ENCODE measurements at places on chromosomes 3 and 15.

- DNase-seq: no peak
These were observed 105.8 kb downstream of the FNDC3B start for GRCh38 chr3:172145031-172145686.

DNA sequence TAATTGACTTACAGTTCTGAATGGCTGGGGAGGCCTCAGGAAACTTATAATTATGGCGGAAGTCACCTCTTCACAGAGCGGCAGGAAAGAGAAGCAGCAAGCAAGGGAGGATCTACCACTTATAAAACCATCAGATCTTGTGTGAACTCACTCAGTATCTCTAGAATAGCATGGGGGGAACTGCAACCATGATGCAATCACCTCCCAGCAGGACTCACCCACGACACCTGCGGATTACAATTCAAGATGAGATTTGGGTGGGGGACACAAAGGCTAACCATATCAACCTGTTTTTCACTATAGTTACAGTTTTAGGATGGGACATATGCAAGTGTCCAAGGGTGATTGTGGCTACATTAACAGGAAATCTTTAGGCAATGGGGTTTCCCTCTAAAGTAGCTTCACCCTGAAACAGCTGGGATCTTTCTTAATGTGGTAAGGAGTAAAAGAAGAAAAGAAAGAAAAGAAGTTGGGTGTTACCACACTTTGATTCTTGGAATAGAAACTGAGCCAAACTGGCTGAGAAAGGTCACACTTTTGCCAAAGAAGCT lies 453.8 kb downstream of the OTOL1 start:
- DNase-seq: no peak

DNA sequence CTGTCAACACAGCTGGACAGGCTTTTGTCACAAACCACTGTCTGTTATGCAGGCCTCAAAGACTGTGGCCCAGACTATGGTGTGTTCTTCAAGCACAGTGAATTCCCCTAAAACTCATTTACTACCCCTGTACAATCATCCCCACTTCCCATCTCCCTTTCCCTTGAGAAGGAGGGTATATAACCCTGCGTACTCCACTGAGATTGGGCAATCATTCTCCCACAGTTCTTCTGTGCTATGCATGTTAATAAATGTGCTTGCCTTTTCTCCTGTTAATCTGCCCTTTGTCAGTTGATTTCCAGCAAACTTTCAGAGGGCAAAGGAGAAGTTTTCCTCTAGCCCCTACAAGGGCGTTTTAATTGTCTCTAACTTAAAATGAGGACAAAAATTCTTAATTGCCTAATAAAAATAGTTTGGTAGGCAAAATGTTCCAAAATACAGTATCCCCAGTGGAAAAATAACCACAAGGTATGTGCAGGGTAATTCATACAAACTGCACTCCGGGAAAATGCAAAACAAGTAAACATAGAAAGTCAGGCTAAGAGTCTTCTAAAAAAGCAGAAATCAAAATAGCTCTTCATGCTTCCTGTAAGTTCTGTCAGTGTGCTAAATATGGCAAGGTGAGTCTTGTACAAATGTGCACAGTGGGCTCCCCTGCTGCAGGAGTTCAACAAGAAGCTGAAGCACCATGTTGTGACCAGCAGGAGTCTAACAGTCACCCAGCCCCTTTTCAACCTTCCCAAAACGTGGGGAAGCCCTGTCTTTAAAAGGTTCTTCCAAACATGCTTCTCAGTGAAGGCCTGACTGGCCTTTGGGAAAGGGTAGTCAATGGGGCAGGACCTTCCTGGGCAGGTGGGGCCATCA lies 10.2 kb downstream of the ATP10A start:
- DNase-seq: no peak

DNA sequence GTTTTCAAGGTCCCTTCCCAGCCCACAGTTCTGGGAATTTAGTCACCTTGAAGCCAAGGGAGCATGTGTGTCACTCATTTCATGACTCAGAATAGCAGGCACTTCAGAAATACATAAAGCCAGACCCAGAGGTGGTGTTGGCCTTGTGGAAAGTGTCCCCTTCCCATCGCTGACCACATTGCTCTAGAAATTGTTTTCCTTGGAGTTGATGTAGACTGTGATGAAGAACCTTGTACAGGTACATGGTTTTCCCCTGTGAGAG lies 158.8 kb downstream of the SLCO3A1 start:
- DNase-seq: no peak
